AG04450 (cell line): ENCODE measurements at places on chromosomes 12 and 14.

DNA sequence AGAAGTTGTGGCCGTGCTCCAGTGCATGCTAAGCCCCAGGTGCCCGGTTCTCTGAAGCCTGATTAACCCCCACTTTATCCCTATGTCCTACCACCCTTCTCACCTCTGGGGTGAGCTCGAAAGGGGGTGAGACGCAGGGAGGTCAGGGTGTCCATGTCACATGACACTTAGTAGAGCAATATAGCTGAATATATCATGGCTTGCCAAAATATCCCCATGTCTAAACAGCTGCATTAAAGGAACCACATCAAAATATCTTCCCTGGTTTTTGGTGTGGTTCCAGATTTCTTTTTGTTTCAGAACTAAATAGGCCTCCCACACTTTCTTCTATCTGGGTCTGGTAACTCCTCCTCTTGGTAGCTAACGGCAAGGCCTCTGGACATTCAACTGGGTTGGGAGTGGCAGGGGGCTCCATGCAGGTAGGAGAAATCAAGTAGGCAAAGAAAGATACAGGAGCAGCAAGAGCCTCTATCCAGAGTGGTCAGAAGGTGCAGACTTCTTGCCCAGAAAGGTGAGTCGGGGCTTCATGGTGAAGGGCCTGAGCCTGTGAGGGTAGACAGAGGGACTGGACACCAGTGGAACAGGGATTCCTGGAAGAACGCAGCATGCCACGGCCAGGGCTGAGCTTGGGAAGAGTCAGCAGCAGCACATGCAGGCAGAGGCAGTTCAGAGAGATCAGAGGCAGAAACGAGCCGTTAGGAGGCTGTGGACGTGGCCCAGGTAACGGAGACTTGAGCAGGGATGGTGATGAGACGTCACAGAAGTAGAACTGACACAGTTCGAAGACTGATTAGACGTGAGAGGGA is 202.8 kb upstream of the DIO3 start:
- DNase-seq = no peak

GRCh38 chr14:84783511-84783910 is 746.4 kb upstream of the FLRT2 start:
- no peak for DNase-seq

- no peak for DNase-seq
Measured at GRCh38 chr12:97995559-97995958, 519.8 kb upstream of the TMPO start.

GRCh38 chr12:106000382-106001104 is 138.2 kb downstream of the NUAK1 start:
- DNase-seq = no peak

DNA sequence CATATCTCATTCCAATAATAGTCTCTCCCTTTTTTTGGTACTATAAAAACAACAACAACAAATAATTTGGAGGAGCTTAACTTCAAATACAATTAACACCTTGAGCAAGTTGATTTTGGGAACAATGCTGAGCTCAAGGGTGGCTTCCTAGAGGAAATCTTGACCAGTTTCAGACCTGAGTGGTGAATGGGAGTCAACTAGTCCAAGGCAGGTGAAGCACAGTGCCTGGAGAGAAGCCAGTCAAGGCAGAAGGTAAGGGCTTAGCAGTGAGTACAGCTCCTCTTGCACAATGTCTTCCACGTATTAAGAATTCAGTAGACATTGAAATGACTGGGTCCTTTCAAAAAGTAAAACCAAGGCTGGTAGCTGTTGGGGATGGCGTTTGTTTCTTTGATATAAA is 444.8 kb downstream of the ATP23 start:
- DNase-seq = no peak

DNA sequence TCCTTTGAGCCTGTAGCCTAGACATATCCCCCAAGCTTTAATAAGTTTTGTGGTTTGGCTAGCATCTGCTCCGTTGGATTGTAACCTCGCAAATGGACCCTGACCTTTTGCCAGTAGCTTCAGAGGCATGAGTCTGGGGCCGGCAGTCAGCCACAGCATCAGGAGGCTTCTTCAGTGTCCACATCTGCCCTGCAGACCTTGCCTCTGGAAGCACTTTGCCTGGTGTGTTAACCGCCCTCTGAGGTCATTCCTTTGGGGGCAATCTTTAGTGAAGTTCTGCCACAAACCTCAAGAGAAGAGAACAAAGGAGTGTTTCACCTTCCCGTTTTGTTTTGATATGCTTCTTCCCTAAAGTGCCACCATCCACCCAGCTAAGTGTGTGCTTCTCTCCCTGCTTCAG is 71.4 kb downstream of the GNS start:
- DNase-seq = no peak

GRCh38 chr12:98319716-98320425 is 195.5 kb upstream of the TMPO start:
- no peak for DNase-seq

GRCh38 chr12:106914796-106915634 is 40.7 kb upstream of the TMEM263 start:
- DNase-seq = no peak

DNA sequence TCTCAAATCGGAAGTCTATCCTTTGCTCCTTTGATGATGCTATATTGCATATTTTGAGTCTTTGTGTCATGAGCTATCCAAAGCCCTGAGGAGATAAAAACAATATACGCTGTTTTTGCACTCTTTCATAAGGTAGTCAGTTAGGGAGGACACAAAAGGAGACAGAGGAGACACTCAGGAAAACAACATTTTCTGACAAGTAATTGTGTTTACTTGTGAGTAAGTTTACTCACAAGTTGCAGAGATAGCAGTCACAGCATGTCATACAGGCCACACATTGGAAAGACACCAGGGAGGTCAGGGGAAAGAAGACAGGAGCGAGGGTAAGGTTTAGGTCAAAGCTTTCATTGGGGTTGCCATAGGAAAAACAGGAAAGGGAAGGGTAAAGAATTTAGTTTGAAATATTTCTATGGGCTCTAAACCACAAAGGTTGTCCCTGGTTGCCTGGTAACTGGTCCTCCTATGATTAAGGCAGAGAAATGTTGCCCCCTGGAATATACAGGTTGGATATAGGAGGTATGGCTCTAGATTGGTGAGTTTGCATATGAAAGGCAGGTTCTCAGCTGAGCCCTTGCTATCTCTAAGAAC is 7.4 kb upstream of the GABARAPL1 start:
- no peak for DNase-seq

GRCh38 chr14:98573082-98573481 is 698.9 kb downstream of the BCL11B start:
- no peak for DNase-seq

DNA sequence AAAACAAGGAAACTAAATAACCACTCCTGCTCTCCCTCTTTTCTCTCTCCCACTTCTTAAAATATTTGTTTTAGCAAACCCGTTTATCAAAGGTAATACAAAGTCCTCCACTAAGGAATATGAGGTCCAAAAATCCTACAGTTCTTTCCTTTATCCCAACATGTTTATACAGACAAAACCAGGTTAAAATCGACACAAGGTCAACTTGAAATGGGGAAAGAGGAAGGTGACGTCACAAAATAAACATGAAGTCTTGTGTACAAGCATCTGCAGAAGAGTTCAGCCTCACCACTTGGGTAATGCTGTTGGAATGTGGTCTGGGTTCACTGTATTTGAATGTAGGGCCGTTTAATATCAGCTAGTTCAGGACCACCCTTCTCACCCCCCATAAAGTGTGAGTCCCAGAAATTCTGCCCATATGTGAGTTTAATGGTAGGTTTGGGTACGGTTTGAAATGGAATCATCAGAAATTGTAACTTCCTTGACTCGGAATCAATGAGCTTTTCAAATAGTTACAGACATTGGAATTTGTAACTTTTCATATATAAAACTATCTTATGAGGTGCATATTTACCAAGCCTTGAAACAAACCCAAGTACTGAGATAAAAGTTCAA is 120.0 kb upstream of the SLC38A2 start:
- peak; percentile 85 for DNase-seq

GRCh38 chr12:127515941-127516340 is 751.0 kb upstream of the TMEM132C start:
- DNase-seq = no peak

GRCh38 chr14:62077676-62078261 is 315.5 kb downstream of the SNAPC1 start:
- DNase-seq = no peak

- no peak for DNase-seq
Measured at GRCh38 chr12:10392394-10392930, 2.6 kb upstream of the KLRK1 start.

DNA sequence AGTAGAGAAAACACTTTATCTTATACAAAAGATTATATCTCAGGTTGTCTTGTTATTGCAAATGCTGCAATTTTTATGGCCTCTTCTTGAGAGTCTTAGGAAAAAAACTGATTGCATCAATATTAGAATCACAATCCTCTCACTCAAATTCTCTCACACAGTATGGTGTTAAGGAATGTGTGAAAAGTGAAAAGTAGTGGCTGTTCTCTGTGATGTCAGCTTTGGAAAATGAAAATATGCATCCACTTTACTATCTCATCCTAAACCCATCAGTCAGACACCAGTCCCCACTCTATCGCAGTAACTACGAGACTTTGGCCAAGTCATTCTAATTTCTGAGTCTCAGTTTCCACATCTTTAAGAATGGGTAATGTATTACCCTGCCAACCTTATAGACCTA is 32.6 kb upstream of the NTF3 start:
- no peak for DNase-seq

- DNase-seq = no peak
Measured at GRCh38 chr12:122893208-122894153, 2.4 kb downstream of the VPS37B start.

DNA sequence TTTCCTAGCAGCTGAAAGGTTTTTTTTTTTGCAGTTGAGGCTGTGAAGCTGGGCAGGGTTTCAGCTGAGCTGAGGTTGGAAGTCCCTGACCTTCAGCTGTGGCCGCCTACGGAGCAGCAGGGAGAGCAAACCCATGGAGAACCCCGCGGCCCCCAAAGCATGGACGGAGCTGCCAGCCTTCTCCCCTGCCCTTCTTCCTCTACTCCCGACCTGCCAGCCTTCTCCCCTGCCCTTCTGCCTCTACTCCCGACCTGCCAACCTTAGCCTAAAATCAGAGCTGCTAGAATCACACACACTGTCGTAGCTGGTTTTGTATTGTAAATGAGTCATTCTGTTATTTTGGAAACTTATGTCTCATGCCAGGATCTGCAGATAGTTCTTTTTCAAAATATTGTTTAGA is 74.6 kb downstream of the PPP2R5C start:
- no peak for DNase-seq

GRCh38 chr14:53894456-53894855 is 62.2 kb downstream of the BMP4 start:
- DNase-seq = no peak

- DNase-seq = no peak
Measured at GRCh38 chr14:22185191-22185590, 403.8 kb downstream of the DAD1 start.

DNA sequence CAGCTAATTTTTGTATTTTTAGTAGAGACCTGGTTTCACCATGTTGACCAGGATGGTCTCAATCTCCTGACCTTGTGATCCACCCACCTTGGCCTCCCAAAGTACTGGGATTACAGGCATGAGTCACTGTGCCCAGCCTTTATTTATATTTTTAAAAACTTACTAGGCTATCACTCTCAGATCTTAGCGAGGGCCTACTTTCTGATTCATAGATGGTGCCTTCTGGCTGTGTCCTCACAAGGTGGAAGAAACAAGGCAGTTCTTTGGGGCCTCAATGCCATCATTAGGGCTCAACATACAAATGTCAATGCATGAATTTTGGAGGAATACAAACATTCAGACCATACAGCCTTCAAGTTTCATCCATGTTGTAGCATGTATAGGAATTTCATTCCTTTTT is 2.4 kb upstream of the DGLUCY start:
- DNase-seq = no peak

- DNase-seq = no peak
Measured at GRCh38 chr12:3097836-3098235, 20.7 kb downstream of the TSPAN9 start.

DNA sequence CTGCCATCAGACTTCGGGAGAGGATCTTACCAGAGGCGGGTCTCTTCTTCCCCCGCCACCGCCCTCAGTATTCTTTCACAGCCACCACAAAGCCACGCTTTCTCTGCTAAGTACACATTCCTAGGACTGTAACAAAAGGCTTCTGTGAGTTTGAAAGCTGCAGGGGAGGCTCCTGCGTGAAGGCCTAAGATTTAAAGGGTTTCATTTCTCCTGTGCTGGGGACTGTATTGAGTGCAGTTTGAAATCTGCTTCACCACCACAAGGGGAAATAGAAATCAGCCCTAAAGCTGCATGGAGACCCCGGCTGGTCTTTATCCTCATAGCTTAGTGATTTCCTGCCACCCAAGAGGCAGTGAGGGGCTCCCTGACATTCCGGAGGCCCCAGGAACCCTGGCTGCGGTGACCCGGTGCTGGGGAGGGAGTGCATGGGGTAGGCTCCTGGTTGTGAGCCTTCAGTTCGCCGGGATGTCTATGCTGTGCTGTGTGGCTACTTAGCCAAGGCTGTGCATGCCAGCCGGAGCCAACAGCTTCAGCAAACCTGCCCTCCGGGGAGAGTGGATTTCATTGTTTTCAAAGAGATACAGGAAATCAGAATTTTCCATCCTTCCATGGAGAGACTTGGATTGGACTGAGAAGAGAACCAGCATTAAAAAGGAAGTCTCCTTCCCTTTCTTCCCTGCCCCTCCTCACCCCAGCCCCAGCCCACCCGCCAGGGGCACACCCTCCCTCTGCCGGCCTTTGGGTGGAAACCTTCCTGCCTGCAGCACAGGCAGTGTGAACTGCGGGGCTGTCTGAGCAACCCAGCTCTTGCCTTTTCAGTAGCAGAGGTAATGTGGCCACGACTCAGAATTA is 163.3 kb downstream of the ETV6 start:
- DNase-seq = no peak

- no peak for DNase-seq
Measured at GRCh38 chr12:7293670-7294069, 10.2 kb upstream of the ACSM4 start.

GRCh38 chr12:7072035-7072434 is 11.5 kb downstream of the C1S start:
- DNase-seq = no peak

GRCh38 chr14:76768671-76769500 is 7.6 kb downstream of the VASH1 start:
- no peak for DNase-seq

- no peak for DNase-seq
Measured at GRCh38 chr12:89781946-89782550, 73.4 kb upstream of the ATP2B1 start.

GRCh38 chr12:27194644-27195043 is 49.4 kb upstream of the STK38L start:
- no peak for DNase-seq

- no peak for DNase-seq
Measured at GRCh38 chr14:99715266-99716000, 31.3 kb downstream of the CYP46A1 start.

GRCh38 chr14:66624336-66624937 is 116.5 kb downstream of the GPHN start:
- peak; percentile 42 for DNase-seq
